Hepatocyte (in vitro differentiated cells): ENCODE measurements at places on chromosomes 2 and 18.

- no peak for DNase-seq
Observed at GRCh38 chr18:9221040-9221439, 84.5 kb downstream of the ANKRD12 start.

DNA sequence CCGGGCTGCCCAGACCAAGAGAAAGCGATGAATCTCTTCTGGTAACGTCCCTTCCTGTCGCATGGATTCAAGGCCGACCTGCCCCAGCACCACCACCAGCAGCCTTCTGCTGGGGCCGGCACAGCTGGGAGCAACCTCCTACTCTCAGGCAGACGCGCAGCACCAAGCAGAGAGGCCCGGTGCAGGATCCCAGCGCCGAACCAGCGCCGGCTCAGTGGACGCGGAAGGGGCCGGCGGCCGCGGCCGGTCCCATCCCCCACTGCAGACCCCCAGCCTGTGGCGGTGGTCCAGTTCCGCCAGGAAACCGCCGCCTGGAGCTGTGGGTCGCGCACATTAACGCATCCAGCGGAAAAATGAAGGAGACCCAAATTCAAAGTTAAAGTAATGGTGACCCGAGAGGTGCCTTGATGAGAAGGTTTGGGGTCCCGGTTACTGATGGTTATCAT, 525 bp upstream of the MAL start:
- DNase-seq = no peak

DNA sequence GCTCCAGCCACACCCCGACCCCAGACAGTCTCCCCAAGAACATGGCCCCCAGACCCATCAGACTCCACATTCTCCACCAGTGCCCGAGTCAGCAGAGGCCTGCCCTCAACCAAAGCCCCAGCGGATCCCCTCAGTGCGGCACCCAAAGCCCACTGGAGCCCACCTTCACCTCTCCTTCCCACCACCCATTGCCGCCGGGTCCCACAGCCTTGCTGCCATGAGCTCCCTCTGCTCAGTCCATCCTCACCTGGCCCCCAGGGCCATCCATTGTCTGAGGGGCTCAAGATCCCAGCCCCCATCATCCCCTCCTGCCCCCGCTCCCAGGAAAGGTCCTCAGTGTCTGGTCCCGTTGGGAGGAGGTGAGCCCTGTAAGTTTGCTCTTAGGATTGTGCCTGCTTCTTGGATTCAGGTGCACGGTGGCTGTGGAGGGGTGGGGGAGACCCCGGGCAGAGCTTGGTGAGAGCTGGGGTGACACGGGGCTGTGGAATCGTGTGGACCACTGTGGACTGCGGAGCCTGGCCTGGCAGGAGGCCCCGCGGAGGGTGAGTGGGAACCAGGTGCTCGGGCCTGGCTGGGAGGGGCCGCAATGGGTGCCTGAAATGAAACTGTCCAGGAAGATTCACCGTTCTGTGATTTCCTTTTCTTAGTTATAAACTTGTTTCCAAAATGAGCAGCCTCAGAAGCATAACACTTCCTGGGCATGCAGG, 32.7 kb upstream of the GPC1 start:
- DNase-seq = no peak

DNA sequence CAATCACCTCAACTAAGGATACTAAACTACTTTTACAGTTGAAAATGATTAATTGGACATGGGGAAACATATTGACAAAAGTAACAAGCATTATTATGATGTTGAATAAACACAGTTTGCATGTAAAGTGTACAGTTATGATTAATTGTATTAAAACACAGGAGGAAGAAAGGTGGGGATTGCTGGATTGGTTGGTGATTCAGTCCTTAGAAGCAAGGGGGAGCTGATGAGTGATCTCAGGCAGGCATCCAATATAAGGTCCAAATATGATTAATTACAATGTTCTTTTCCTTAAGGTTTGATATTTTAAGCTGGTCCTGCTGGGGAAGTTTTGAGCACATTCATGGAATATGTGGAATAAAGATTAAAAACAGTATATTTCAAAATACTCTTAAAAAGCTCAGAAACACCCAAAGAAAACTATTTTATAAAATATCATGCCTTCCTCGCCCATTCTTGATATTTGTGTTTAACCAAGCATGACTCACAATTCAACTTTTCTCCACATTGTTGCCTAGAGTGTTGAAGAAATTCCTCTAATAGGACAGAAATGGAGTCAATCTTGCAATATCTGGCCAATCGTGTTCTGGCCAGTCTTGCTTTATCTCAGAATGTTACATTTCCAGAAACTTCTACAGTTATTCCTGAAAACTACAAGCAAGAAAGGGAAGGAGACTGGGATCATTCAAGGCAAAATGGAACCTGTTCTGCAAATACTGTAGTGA, 268.2 kb downstream of the RPIA start:
- DNase-seq = no peak

- peak; percentile 27 for DNase-seq
Observed at GRCh38 chr2:151927501-151928221, 99.4 kb upstream of the ARL5A start.

- peak; percentile 27 for DNase-seq
Observed at GRCh38 chr2:38856165-38856564, 19.6 kb downstream of the DHX57 start.

- DNase-seq = no peak
Observed at GRCh38 chr18:39166776-39167175, 1601.2 kb upstream of the CELF4 start.

- no peak for DNase-seq
Observed at GRCh38 chr2:15957881-15958713, 17.7 kb downstream of the MYCN start.

GRCh38 chr2:102033031-102033749, 41.4 kb downstream of the IL1R2 start:
- DNase-seq = peak; percentile 53

- DNase-seq = no peak
Observed at GRCh38 chr2:12870692-12871091, 154.0 kb downstream of the TRIB2 start.

- no peak for DNase-seq
Observed at GRCh38 chr2:239484571-239485355, 83.9 kb upstream of the HDAC4 start.

- DNase-seq = no peak
Observed at GRCh38 chr18:77470569-77471413, 221.1 kb downstream of the GALR1 start.

GRCh38 chr2:181724662-181725061, 44.3 kb upstream of the NEUROD1 start:
- no peak for DNase-seq

DNA sequence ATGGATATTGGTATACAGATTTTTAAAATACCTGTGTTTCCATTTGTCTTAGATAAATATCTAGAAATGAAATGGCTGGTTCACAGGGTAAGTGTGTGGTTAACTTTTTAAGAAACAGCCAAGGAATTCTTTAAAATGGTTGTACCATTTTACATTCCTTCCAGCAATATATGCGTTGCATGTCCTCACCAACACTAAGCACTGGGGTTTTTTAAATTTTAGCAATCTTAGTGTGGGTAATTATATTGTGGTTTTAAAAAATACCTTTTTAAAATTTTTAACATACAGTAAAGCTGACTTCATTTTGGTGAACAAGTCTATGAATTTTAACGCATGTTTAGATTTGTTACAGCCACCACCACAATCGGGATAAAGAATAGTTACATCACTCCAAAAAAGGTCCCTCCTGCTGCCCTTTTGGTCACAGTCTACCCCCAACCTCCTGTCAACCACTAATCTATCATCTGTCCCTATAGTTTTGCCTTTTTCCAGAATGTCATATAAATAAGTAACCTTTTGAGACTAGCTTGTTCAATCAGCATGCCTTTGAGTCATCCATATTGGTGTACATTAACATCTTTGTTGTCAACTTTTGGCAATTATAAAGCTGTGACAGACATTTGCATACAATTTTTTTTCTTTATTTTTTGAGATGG, 128.1 kb upstream of the MSTN start:
- no peak for DNase-seq

DNA sequence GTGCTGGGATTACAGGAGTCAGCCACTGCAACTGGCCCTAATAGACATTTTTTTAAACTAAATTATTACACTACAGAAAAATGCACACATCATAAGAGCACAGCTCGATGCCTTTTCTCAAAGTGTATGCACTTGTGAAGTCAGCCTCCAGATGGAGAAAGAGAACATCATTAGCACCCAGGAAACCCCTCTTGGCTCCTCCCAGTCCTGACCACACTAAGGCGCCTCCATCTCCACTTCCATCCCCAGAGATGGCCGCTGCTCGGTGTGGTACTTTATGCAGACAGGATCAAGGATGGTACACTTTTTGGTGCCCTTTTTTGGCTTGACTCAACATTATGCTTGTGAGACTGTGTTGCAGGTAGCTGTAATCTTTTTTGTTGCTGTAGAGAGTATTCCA, 34.8 kb downstream of the RRM2 start:
- no peak for DNase-seq

- no peak for DNase-seq
Observed at GRCh38 chr2:9326975-9327374, 96.4 kb downstream of the ITGB1BP1 start.

DNA sequence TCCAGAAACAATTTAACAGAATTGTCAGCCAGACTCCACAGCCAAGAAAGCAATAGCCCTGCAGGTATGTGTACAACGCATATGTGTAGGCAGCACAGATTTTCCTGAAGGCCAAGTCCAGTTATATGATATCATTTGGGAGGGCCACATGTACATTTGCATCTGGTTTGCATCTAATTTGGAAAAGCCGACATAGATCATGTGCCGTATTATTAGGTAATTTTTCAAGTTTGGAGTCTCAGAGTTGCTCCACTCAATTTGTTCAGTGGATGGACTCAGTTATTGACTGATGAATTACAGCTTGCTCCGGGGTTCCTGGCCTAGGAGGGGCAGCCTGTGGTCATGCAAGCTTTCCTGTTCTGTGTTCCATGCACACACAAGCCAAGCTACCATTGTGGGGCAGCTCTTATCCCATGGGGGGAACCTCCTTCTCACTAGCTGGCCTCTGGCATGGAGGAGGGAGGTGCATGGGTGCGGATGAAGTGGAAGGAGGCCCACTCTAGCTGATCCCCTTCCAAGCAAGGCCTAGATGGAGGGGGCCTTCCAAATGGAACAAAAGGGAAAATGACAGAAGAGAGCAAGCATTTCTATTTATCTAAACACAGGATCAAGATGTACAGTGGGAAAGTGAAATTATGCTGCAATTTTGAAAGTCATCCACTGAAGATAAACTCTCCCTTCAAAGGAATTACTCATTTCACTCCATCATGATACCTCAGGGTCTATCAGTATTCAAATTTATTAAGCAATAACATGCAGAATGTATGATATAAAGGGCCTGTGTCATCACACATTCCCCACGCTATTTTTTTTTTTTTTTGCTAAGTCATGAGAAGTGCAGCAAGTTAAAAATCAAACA, 202.6 kb upstream of the SMAD2 start:
- DNase-seq = no peak

- DNase-seq = no peak
Observed at GRCh38 chr2:211049321-211050018, 493.1 kb downstream of the CPS1 start.

- DNase-seq = no peak
Observed at GRCh38 chr18:76647322-76647721, 152.3 kb upstream of the ZNF516 start.

DNA sequence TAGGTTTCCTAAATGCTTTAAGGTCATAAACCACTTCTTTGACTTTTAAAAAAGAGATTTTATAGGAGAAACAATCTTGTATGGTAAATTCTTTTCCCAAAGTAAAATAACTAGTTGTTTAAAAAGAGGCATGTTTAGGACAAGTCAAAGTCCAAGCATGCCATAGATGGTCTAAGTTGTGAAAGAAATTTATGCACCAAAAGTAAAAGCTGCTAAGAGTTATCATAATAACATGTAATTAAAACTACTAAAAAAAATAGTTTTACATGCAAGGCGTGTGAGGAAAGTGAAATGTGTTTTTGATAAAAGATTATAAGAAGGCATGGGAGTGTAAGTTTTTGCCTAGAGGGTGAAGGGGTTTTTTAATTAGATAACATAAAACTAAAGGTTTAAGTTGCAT, 22.5 kb downstream of the FAM210A start:
- no peak for DNase-seq

- no peak for DNase-seq
Observed at GRCh38 chr2:99697811-99698568, 208.2 kb upstream of the REV1 start.

DNA sequence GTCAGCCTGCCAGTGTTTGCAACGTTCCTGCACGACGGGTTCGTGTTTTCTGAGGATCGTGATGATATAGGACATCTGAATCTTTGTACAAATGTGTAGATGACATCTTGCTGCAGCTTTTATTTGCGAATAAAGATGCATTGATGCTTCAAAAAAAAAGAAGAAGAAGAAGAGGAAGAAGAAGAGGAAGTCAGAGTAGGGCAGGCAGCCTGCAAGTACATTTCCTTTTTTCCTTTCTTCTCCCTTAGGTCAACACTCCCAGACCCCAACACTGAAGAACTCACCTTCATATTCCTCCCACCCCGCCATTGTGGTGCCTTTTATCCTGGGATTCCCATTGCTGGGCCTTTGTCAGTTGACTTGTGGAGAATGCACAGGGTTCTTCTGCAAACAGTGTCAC, 91.5 kb downstream of the FHOD3 start:
- DNase-seq = no peak

GRCh38 chr2:136101042-136101441, 16.9 kb downstream of the CXCR4 start:
- no peak for DNase-seq

- DNase-seq = no peak
Observed at GRCh38 chr2:10944799-10945198, 33.1 kb downstream of the KCNF1 start.

DNA sequence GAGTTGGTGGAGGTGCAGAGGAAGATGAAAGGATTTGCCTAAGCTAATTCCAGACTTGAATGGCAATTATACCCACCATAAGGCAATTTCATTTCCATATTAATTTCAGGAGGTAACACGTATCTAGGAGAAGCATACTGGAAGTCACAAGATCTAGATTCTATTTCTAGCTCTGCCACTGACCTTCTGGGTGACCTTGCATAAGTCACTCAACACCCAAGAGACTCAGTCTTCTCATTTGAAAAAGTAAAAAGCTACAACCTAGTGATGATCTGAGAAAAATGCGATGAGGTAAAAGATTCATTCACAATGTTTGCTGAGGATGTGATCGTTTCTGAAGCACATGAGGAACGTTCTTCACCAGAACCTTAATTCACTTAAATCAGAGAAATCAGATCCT, 55.9 kb downstream of the GRB14 start:
- no peak for DNase-seq

- no peak for DNase-seq
Observed at GRCh38 chr2:200484934-200485333, 24.9 kb downstream of the KCTD18 start.

DNA sequence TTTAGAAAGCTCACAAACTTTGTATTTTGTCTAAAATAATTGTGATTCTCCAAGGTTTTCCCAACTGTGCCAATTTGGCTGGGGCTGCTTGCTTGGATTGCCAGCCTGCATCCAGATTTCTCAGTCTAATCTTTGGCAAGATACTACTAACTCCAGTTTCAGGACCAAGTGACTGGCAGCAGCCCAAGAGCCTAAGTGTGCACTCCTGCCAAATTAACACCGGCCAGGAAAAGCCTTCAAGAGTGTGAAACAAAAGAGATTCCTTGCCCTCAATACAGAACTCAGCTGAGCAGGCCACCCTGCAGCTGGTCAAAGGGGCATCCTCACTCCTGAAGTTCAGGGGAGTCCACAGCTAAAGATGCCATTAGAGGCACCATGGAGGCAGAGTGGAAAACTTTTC, 589.0 kb upstream of the ACVR2A start:
- DNase-seq = no peak
